ENCODE measurements at places on chromosomes 6 and 20. TPM values are rescaled to one million over a fixed set of nuclear protein-coding genes. Genes with fewer than 3 reads are reported as not detected.

Gene UBR2
- total RNA-seq: 41.7 TPM

Gene NKAIN4
- total RNA-seq: not detected

Gene PM20D2
- total RNA-seq: 6.9 TPM

Gene PHF10
- 10.7 TPM for total RNA-seq

Gene RAET1E
- total RNA-seq: not detected

Gene LAMA4
- 518 TPM for total RNA-seq

Gene APCDD1L
- total RNA-seq: 9.8 TPM

Gene PTCRA
- total RNA-seq: not detected

Gene PLN
- not detected for total RNA-seq

Gene HAO1
- not detected for total RNA-seq

Gene MTFR2
- 0.73 TPM for total RNA-seq

Gene AGER
- total RNA-seq: 0.16 TPM

Gene OR2H1
- total RNA-seq: not detected

Gene DYNLRB1
- 64.6 TPM for total RNA-seq

Gene GPX5
- not detected for total RNA-seq

Gene TBC1D22B
- total RNA-seq: 7.8 TPM

Gene ATRN
- 47.5 TPM for total RNA-seq

Gene TGM2
- total RNA-seq: 26.8 TPM

Gene ELOVL2
- 0.65 TPM for total RNA-seq
